ENCODE measurements at places on chromosomes 5 and 9.

- no peak for DNase-seq
Measured at GRCh38 chr5:152118676-152119470, 194.2 kb upstream of the GLRA1 start.

DNA sequence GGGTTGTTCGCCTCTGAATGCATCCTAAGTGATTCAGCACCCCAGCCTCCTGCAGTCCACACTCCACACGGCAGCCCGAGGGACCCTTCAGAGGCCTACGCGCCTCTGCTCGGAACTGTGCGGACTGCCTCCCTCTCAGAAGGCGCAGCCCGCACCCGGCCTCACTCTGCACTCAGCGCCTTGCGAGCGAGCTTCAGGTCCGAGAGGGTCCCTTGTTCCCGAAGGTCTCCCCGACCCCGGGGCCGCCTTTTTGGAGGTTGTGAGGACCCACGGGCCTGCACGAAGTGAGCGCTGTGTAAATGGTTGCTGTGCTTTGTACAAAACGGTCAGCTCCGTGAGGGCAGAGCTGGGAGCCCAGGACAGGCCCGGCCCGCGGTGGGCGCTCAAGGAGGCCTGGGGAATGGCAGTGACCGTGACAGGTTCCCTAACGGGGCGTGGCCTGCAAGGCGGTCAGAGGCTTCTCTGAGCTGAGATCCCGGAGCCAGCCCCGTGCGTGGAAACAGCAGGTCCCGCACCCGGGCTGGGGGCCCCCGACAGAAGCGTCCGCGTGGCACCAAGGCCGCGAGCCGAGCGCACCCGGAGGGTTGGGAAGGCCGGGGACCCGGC lies 698 bp upstream of the CACNA1B start:
- no peak for DNase-seq

- peak; percentile 56 for DNase-seq
Measured at GRCh38 chr5:102911973-102912372, 156.9 kb downstream of the PAM start.

- no peak for DNase-seq
Measured at GRCh38 chr9:4904322-4905134, 80.5 kb upstream of the JAK2 start.

DNA sequence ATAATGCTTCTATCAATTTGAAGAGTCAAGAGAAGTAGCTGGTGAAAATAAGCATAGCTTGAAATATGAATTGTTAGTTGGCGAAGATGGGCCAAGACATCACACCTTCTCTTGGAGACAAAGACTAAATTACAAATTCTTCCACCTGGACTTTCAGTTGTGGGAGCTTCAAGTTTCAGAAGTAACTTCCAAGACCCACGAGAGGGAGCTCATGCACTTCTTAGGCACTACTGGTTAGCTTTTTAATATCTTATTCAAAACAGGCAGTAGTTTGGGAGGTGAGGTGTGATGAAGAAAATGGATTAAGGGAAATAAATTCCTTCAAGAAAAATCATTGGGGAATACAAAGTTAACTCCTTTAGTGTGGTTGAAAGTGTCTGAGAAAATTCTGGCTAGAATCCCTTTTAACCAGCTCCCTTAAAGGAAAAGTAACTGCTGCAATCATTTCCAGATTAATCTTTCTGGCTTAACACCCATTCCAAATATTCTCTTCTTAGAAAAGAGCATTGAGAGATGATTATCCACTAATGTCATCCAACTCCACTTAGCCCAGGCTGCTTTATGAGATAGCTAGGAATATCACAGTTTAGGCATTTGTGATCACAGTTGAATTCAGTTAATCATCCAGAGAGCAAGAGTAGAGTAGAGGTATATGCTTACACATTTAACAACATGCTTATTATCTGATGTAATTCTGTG lies 139.5 kb upstream of the DMRTA1 start:
- DNase-seq = peak; percentile 30

GRCh38 chr9:120927269-120928014 lies 846 bp upstream of the TRAF1 start:
- DNase-seq = no peak

GRCh38 chr9:37062336-37062735 lies 28.3 kb upstream of the PAX5 start:
- no peak for DNase-seq

- DNase-seq = no peak
Measured at GRCh38 chr9:3018691-3019230, 174.9 kb upstream of the PUM3 start.

GRCh38 chr9:3471883-3472282 lies 53.9 kb downstream of the RFX3 start:
- no peak for DNase-seq

DNA sequence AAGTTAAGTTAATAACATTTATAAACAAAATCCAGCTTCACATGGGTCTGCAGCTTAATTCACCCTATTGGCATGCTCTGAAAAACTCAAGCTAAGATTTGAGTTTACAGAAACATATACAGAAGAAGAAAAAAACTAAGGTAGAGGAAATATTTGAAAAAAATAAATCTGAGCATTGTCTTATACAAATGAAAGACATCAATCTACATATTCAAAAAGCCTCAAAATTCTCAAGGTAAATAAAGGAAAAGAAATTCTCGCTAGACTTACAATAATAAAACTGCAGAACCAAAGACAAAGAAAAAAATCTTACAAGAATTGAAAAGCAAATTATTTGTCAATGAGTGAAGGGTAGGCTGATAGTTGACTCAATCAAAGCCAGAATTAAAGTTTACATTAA lies 493.4 kb downstream of the CETN3 start:
- DNase-seq = no peak

GRCh38 chr9:109253241-109253636 lies 67.6 kb downstream of the EPB41L4B start:
- no peak for DNase-seq

- no peak for DNase-seq
Measured at GRCh38 chr5:53956632-53957031, 353.7 kb downstream of the ARL15 start.

GRCh38 chr9:12183321-12183720 lies 509.9 kb upstream of the TYRP1 start:
- DNase-seq = no peak

All from HS-27A (cell line).